ENCODE measurements at places on chromosomes 12 and 14. TPM values are rescaled to one million over a fixed set of nuclear protein-coding genes. Genes with fewer than 3 reads are reported as not detected.

DNA sequence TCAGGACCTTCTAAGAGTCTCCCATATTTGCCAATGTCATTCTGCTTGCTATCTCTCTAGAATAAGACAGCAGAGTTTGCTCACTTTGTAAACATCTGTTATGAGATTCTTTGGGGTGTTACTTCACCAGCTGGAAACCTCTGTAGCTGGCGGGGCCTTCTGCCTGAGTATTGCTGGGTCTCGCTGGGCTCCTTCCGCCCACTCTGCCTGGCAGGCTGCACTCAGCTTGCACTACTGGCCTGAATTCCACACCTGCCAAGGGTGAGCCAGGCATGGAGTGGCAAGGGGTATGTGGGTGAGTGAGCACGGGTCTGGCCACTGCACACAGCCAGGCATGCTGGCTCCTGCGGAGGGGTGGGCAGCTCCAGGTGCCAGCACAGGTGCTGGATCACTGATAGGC is 267.3 kb upstream of the PDE3A start:
- DNase-seq, result no peak

DNA sequence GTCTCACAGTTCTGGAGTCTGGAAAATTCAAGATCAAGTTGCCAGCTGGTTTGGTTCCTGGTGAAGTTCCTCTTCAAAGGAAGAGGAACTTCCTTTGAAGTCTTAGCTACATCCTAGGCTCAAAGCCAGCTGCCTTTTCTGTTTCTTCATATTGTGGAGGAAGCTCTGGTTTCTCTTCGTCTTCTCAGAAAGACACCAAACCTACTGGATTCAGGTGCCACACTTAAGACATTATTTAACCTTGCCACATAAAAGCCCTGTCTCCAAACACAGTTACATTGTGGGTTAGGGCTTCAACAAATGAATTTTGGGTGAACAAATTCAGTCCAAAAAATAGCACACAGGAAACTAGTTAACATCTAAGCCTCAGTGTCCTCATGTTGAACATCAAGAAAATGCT is 1019.8 kb downstream of the GALC start:
- DNase-seq, result no peak

GRCh38 chr12:26666286-26666685 is 166.7 kb downstream of the ITPR2 start:
- peak; percentile 24 for DNase-seq

- peak; percentile 58 for DNase-seq
These were observed 35.7 kb downstream of the HNRNPC start for GRCh38 chr14:21233457-21234076.

GRCh38 chr14:34470319-34470718 is 8.3 kb upstream of the SPTSSA start:
- DNase-seq, result no peak

DNA sequence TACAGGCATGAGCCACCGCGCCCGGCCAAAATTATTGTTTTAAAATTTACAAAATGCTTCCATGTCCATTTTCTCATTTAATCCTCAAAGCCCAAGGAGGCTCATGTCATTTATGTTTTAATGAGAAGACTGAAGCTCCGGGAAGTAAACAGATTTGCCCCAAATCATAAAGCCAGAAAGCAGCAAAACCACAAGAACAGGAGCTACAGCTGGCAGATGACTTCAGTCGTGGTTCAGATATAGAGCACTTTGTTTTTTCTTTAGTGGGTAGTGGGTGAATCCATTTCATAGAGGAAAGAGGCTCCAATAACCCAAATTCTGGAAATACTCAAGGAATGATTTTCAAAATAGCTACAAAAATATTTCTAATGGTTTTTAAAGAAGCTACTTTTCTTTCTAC is 45.4 kb upstream of the VPS33A start:
- DNase-seq, result no peak

GRCh38 chr12:23860019-23860418 is 89.5 kb downstream of the SOX5 start:
- DNase-seq, result no peak

DNA sequence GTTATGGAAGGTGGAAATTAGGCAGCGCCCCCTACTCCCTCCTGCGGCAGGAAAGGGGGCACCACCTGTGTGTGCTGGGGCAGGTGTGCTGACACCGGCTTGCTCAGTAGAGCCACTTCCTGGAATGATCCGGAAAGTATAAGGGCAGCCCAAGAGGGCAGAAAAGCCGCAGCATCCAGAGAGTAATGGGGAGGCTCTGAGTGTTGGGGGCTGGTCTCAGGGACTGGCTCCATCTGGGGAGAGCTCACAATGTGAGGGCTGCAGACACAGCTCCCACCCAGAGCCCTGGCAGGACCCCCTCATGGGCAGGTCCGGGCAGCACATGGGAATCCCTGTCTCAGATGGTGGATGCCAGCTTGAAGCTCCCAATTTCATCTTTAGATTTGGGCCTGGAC is 187.6 kb upstream of the C14orf180 start:
- no peak for DNase-seq

FAM90A1 gene
- total RNA-seq, result not detected

- no peak for DNase-seq
These were observed 1365.7 kb downstream of the AACS start for GRCh38 chr12:126430921-126431320.

GRCh38 chr14:93018366-93018765 is 95.4 kb downstream of the CHGA start:
- DNase-seq, result no peak

DNA sequence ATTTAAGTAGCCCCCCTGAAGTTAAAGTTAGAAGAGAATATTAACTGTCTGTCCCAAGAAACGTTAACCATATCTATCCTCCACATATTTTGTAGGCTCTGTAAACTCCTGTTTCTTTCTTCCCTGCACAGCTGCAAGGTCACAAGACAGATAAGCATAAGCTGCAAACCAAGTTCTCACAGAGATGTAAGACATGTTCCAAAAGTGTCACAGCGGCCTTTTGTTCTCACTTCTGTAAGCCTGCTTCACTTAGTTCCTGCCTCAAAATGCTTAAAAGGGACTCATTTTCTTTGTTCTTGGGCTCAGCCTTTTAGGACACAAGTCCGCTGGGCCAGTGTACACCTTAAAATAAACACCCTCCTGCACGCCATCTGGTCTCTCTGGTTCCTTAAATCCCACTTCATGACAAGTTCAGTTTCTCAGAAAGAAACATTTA is 3.2 kb downstream of the RNASE1 start:
- no peak for DNase-seq

PLEKHH1 gene
- total RNA-seq, result 33.9 TPM

TTC9 gene
- 34.2 TPM for total RNA-seq

GRCh38 chr14:32693114-32693513 is 245.6 kb upstream of the NPAS3 start:
- DNase-seq, result peak; percentile 23

DNA sequence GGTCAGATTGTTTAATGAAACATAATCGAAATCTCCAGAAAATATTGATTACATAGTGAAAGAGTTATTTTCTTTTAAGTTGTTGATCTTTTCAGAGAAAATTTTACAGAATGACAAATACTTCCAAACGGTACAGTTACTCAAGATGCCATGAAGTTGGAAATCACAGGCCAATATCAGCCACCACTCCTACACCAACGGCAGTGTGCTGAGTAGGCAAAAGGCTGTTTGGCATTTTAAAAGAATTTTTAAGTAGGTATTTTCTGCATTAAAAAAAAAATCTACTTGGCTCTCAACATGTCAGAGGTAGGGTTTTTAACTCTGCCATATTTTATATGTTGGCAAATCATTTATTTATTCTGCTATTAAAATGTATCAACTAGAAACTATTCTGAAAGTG is 21.7 kb downstream of the SLC38A4 start:
- DNase-seq, result no peak

PMCH gene
- not detected for total RNA-seq

GRCh38 chr12:104721936-104722335 is 236.2 kb downstream of the SLC41A2 start:
- no peak for DNase-seq

HOXC5 gene
- total RNA-seq, result not detected

DNA sequence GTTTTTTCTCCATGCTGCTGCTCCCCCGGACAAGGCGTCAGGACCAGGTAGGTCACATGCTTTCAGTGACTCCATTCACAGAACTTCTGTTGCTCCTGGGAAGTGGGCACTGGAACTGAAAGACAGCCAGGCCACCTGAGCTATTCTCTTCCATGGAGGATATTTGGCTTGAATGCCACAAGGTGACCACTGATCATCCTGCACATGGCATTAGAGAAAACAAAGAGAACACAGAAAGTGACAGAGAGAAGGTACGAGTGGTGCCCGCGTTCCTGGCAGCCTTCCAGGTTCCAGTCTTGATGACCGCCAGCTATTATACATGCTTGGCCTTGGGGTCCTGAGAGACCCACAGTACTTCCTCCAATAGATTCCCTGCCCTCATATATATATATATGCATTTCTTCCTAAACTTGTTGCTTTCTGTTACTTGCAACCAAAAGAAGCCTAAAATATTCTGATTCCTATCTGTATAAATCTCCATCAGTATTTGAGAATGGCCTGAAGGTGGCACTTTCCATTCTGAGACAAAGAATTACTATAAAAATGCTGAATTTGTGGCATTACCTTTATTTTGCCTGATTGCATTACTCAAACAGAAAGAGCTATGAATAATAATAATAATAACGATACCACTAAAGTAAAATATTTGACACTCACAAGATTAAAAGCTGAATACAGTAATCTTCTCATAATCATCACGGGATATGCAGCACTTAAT is 174.9 kb downstream of the FOXN3 start:
- DNase-seq, result no peak

OASL gene
- not detected for total RNA-seq

TSHR gene
- not detected for total RNA-seq

GRCh38 chr14:77212097-77212870 is 30.7 kb downstream of the TMEM63C start:
- no peak for DNase-seq

- no peak for DNase-seq
These were observed 13.6 kb downstream of the EML1 start for GRCh38 chr14:99806836-99807235.

- no peak for DNase-seq
These were observed 13.5 kb downstream of the B4GALNT3 start for GRCh38 chr12:473198-473597.

DNA sequence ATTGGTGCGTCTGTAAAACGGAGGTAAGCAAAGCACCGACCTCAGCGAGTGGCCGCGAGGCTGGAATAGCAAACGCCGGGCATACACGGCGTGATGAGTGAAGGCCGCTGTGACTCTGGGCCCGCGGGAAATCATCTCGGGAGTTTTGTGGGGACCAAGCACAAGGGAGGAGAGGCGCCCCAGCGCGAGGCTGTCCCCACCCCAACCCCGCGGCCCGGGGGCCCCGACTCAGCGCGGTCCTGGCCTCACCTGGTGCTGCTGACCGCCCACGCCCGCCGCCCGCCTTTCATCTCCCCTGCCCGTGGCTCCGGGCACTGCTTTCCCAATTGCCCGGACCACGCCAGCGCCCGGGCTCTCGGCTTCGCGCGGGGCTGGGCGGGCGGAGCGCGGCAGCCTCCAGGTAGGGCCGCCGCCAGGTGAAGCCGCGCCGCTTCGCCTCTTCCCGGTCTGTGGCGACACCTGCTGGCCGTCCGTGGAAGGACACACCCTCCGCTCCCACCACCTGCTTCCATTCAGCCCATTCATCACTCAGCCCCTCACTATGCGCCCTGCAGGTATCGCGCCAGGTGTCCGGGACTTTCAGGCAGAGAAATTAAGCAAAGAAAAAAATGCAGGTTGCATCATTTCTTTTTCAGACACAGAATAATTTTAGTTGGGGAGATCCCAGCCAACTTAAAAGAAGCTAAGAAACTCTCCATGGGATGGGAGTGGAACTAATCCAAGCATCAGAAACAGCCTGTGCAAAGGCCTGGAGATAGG is 360.4 kb downstream of the MED13L start:
- DNase-seq, result peak; percentile 85

DNA sequence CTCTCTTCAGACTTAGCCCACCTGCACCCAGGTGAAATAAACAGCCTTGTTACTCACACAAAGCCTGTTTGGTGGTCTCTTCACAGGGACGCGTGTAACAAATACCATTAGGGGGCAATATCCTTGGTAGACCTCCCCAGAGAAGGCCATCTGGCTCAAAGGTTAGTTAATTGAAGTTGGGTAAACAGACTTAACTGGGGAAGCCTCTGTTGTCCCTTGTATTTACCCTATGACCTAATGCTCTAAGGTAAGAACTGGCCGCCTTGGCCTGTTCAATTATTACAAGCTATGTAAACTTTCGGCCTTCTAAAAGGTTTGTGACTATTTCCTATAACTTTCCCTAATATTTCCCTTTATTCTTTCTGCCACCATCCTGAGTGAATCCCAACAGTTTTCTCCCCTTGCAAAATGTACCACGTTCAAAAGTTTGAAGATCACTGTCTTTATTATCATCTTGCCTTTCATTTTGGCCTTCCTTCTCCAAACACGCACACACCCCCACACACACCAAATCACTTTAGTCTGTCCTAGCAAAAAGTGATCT is 15.3 kb upstream of the LYZ start:
- DNase-seq, result no peak

- peak; percentile 10 for DNase-seq
These were observed 29.5 kb downstream of the TSPAN8 start for GRCh38 chr12:71128191-71128788.

DNA sequence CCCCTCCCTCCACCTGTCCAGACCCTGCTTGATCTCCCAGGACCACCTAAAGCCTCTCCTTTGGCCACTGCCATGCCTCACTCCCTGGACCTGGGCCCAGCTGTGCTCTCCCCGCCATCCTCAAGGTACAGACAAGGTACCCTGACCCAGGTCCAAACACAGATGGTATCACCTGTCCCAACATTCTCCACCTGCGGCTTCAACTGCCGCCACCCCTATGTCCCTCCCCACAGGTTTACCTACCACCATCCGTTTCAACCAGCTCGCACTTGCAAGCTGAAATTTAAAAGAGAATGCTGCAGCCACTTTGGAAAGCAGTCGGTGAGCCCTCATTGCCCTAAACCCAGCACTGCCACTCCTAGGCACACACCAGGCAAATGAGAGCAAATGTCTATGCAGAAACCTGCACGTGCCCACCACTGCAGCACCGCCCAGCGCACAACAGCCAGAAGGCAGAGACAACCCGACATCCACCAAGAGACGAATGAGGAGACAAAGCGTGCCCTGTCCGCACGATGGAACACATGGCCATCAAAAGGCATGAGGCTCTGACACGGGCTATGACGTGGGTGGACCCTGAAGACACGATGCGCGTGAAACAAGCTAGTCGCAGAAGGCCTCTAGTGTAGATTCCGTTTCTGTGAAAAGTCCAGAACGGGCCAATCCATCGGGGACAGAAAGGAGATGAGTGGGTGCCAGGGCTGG is 71.0 kb downstream of the RFLNA start:
- DNase-seq, result no peak

Data from GM23338 (cell line).